ENCODE measurements at places on chromosomes 7 and 10.

- no peak for DNase-seq
Observed at GRCh38 chr10:10213237-10213636, 804.4 kb upstream of the CELF2 start.

GRCh38 chr10:80509403-80510161 lies 28.1 kb upstream of the SH2D4B start:
- peak; percentile 99 for DNase-seq

GRCh38 chr10:30671026-30671616 lies 41.6 kb upstream of the LYZL2 start:
- DNase-seq = peak; percentile 78

- DNase-seq = no peak
Observed at GRCh38 chr7:44484482-44485313, 5.8 kb downstream of the NUDCD3 start.
